NCI-H1694 (cell line): ENCODE measurements at places on chromosomes 4 and X.

GRCh38 chr4:36267486-36268268 lies 13.7 kb upstream of the DTHD1 start:
- no peak for DNase-seq

DNA sequence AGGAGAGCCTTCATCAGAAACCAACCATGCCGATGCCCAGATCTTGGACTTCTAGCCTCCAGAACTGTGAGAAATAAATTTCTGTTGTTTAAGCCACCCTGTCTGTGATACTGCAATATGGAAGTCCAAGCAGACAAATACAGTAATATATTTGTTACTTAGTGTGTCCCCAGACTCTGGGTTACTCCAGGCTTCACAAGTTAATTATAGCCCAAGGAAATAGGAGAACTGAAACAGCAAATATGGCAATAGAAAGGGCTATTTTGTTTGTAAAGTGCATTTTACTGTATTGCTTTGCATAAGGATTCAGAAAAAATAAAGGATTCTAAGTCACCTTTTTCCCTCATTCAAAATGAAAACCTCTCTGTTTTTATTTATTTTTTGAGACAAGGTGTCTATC lies 15.7 kb downstream of the TIGD4 start:
- no peak for DNase-seq

DNA sequence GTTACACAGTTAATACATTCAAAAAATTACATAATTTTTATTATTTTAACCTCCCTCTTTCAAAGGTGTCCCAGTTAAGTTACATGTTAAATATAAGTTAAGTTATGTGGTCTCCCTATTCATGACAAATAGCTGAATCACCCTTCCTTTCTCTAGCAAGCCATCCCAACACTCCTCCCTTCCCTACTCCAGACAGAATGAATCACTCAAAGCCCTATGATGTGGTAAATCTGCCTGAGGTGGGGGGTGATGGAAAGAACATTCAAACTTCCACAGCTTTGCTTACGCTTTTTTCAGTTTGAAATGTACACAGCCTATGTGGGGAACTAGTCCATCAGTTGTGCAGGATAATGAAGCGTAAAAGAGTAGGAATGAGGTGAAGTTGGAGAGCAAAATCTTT lies 90.2 kb downstream of the CXCL13 start:
- no peak for DNase-seq

DNA sequence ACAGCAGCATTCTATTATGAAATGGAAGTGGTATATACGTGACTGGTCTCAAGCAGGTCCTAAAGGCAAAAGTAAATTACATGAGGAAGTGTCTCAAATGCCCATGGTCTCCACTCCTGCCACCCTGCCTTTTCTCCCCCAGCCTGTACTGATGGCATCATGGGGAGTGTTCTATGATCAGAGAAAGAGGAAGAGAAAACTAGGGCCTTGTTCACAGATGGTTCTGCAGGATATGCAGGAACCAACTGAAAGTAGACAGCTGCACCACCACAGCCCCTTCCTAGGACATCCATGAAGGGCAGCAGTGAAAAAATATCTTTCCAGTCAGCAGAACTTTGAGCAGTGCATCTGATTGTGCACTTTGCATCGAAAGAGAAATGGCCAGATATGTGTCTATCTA lies 901.5 kb downstream of the ARAP2 start:
- DNase-seq: no peak

- DNase-seq: no peak
Measured at GRCh38 chr4:106421441-106422296, 53.1 kb upstream of the GIMD1 start.
